ENCODE measurements at places on chromosomes 2 and 18.

DNA sequence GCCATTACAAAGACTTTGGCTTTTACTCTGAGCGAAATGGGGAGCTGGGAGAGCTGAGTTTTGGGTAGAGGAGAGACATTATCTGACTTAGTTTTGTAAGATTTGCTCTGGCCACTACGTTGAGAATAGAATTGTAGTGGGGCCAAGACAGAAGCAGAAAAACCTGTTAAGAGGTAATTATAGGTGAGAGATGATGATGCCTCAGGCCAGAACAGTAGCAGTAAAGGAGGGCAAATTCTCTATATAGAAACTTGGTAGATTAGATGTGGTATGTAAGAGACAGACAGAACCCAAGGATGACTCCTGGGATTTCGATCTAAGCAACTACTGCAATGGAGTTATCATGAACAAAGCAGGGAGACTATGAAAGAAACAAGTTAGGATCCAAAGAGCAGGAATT, 17.4 kb upstream of the CREB1 start:
- DNase-seq: no peak

- no peak for DNase-seq
These were observed 17.4 kb upstream of the STEAP3 start for GRCh38 chr2:119206201-119206600.

- no peak for DNase-seq
These were observed 7.4 kb downstream of the IL36A start for GRCh38 chr2:113012436-113013335.

DNA sequence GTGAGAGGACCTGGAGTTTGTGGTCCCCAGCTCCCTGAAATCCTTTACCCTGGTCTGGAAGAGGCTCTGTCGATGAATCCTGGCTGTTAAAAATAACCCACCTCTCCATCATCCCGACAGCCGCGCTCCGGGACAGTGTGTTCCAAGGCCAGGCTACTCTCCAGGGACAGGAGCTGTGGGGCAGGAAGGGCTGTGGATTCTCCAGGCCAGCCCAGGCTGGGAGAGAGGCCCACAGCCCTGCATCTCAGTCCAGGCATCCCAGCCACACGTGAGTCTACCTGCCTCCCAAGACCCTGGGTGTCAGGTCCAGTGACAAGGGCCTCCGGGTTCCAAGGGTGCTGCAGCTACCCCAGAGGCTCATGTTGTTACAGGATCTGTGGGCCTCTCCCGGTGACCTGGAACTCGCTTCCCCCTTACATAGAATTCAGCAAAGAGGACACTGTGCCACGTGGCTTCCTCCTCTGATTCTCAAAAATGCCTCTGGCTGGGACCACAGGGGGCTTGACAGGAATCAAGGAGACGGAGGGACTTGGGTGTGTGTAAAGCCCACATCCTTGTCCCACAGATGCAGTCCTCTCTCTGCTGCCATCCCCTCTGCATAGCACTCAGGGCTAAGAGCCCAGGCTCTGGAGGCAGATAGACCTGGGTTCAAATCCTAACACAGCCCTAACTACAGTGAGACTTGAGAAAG, 17.3 kb downstream of the ADRA2B start:
- DNase-seq: no peak

- DNase-seq: no peak
These were observed 258.2 kb upstream of the THUMPD2 start for GRCh38 chr2:40037303-40037702.
